ENCODE measurements at places on chromosomes 13 and 19.
A peak's percentile ranks its signal among the peaks of the same experiment; 100 is the strongest.

DNA sequence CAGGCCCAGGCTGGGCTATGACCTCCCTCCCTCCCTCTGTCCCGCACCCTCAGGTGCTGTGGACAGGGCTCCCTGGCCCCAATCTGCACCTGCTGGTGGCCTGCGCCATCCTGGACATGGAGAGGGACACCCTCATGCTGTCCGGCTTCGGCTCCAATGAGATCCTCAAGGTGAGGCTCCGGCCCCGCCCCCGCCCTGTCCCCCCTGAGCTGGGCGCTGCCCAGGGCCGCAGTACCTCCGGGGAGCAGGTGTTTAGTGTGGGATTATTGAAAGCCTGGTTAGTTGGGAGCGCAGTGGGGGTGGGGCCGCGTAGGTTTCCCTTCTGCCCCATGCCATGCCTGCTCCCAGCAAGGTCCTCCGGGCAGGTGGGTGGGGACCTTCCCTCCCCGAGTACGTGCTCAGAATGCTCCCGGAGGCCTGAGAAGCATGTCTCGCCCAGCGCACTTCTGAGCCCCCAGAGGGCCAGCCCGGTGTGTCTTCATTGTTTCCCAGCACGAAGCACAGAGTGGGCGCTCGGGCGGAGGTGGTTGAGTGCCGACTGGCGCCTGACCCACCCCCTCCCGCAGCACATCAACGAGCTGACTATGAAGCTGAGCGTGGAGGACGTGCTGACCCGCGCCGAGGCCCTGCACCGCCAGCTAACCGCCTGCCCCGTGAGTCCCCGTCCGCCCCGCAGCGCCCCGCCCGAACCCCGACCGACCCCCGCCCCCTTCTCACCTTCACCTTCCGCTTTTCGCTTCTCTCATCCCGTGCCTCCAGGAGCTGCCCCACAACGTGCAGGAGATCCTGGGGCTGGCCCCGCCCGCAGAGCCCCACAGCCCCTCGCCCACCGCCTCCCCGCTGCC lies 8.8 kb downstream of the IL4I1 start:
- DNase-seq, result no peak

DNA sequence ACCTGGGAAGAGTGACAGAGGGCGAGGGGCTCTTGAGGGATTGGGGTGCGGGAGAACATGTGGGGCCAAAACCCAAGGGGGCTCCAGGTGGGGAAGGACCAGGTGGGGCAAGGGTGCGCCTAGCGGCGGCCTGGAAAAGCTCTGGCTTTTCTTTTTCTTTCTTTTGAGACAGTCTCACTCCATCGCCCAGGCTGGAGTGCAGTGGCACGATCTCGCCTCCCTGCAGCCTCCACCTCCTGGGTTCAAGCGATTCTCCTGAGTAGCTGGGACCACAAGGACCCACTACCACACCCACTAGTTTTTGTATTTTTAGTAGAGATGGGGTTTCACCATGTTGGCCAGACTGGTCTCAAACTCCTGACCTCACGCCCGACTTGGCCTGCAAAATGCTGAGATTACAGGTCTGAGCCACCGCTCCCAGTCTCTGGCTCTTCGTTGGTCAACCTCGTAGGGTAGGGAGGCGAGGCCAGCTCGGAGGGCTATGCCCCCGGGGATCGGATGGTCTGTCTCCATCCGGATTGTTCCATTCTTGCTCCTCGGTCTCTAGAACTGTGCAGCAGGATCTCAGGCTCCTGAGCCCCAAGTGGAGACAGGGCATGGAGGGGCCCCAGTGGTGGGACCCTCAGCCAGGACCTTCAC lies 3.7 kb downstream of the GADD45B start:
- no peak for DNase-seq

DNA sequence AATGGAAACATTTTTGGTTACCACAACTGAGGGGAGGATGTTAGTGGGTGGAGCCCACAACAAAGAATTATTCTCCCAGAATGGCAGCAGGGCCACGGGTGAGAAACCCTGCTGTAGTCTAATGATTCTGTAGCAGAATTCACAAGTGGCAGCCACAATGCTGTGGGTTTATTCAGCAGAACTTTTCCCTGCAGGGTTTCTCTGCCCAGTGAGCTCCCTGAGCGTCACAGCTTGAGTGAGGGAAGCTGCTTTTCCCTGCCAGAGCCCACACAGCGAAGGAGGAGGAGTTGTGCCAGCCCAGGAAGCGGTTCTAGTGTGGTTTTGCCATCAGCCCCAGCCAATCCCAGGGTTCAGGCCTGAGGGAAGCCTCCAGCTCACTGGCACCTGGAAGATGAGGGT lies 4.4 kb downstream of the ATP12A start:
- DNase-seq, result no peak

DNA sequence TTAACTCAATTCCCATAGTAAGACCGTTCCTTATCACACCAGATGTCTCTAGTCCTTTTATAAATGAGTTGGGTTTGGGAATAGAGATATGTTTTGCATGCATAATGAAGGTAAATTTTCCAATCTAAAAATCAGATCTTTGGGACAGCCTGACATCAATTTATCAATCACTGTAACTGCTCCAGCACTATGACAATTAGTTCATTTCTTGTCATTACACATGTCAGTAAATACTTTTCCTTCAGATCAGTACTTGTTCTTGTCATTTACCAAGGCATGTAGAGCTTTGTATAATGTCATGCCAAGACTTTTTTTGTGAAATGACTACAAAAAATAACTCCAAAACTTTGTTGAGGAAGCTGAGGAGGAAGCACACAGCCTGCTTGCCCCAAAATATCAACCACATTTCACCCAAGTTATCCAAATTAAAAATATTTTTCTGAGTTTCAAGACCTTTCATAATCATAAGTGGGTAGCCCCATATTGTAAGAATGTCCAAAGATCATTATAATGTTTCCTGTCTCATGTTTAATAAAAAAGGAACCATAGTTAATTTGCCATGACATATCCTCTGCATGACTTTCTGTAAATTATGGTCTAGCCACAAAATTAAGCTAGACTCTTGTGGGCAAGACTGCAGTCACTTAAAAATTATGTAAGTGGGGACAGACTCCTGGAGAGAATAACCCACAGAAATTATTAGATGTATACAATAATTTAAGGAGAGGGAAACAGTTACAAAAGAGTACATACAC lies 586.8 kb downstream of the TBC1D4 start:
- DNase-seq, result no peak

DNA sequence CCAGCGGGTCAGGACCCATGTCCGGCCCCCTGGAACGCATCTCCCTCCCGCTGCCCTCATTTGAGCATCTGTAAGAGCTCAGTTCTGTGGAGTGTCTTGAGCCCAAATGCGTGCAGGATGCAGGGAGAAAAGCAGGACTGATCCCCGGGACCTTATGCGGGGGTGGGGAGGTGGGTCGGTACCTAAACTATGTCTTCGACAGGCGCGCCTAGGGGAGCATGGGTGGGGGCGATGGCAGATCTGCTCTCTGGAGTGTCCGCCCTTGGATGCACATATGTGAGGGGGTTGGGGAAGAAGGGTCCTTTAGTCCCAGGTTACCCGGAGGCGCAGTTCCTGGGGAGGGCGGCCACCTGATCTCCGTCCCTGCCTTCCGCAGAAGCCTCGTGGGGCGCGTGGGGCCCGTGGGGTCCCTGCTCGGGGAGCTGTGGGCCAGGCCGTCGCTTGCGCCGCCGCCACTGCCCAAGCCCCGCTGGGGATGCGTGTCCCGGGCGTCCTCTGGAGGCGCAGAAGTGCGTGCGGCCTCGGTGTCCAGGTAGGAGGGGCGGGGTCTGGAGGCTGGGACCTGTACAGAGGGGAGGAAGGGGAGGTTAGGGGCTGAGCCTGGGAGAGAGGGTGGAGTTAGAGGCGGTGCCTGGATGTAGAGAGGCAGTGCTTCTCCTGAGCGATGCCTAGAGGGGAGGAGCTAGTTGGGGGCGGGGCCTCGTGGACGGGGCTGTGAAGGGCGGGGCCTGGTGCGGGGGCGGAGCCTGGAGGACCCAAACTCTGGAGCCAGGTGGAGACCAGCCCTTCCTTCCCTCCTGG lies 2.9 kb downstream of the CILP2 start:
- DNase-seq, result peak; percentile 72

DNA sequence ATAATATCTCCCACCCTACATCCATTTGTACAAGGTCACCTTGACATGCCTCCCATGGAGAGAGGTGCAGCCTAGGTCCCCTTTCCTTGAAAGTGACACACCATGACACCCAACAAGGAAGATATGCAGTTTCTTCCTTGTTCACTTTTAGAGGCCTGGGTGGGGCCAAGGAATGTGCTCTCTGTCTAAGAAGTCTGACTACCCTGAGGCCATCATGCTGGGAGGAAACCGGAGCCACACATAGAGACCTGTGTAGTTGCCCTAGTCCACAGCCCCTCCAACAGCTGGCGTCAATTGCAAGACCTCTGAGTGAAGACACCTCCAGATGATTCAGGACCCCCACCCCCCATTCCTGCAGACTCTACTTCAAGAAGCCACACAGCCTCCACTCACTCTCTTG lies 11.0 kb downstream of the SYDE1 start:
- DNase-seq, result no peak

GRCh38 chr19:33726756-33727155 lies 69.9 kb upstream of the KCTD15 start:
- no peak for DNase-seq

DNA sequence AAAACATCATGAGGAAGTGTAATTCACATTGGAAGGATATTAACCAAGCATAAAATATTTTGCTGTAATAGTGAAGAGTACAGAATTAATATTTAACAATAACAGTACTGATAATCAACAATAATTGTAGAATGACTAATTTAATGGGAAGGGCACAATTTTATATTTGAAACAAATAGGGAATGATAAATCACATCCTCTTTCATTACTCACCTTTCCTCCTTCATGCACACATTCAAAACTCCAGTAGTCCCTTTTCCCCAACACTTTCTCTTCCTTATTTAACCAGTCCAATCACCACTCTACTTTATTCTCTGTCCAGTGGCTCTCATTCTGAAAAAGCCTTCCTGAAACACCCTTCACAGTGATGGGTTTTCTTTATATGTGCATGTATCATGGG lies 110.8 kb upstream of the POSTN start:
- no peak for DNase-seq

- DNase-seq, result no peak
Observed at GRCh38 chr13:33281951-33282595, 3.5 kb downstream of the STARD13 start.

GRCh38 chr13:25095851-25096453 lies at the start of gene PABPC3:
Gene PABPC3, plus strand, starts transcription at chr13:25096136. Its CDS starts 63 bp downstream, at chr13:25096199.
- no peak for DNase-seq

GRCh38 chr13:37576601-37577000 lies 22.0 kb downstream of the POSTN start:
- DNase-seq, result no peak

- DNase-seq, result no peak
Observed at GRCh38 chr13:80454245-80454644, 113.3 kb upstream of the SPRY2 start.

- DNase-seq, result no peak
Observed at GRCh38 chr19:29547361-29547960, 21.7 kb downstream of the VSTM2B start.

DNA sequence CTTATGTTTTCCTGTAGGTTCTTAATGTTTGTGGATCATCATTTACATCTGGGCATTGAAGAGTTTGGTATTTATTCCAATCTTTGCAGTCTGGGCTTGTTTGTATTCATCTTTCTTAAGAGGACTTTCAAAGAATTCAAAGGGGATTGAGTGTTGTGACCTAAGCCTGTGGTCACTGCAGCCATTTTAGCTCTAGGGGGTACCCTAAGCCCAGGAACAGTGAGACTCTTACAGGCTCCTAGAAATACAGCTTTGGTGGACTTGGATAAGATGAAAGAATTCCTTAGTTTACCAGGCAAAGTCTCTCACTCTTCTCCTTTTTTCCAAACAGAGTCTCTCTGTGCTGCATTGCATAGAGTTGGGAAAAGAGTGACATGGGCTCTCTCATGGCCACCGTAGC lies 2539.0 kb upstream of the PCDH20 start:
- no peak for DNase-seq

DNA sequence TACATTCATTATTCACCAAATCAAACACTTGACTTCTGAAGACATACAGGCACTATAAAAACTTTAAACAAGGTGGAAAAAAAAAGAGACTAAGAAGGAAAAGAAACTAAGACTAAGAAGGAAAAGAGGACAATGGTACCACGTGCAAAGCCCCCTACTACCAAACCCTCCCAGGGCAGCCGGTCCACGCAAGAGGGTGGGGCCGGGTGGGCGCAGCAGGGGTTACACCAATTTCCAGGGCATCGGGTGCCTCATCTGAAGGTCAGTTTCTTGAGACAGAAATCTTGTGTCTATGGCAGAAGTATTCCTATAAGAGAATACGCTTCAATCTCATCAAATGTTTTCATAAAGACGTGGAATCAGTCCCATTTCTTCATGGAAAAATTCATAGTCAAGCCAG lies 131.5 kb downstream of the NUFIP1 start:
- no peak for DNase-seq

- DNase-seq, result no peak
Observed at GRCh38 chr19:11626252-11626651, 29.0 kb downstream of the ZNF627 start.

GRCh38 chr13:40619479-40619814 lies 47.0 kb downstream of the FOXO1 start:
- DNase-seq, result no peak

- no peak for DNase-seq
Observed at GRCh38 chr19:31286491-31286890, 62.7 kb downstream of the TSHZ3 start.

- DNase-seq, result peak; percentile 54
Observed at GRCh38 chr19:3210347-3211017, 14.0 kb upstream of the CELF5 start.

GRCh38 chr13:48562296-48563066 lies 29.6 kb upstream of the RCBTB2 start:
- DNase-seq, result peak; percentile 55

GRCh38 chr19:5018224-5019015 lies 49.5 kb downstream of the KDM4B start:
- no peak for DNase-seq

DNA sequence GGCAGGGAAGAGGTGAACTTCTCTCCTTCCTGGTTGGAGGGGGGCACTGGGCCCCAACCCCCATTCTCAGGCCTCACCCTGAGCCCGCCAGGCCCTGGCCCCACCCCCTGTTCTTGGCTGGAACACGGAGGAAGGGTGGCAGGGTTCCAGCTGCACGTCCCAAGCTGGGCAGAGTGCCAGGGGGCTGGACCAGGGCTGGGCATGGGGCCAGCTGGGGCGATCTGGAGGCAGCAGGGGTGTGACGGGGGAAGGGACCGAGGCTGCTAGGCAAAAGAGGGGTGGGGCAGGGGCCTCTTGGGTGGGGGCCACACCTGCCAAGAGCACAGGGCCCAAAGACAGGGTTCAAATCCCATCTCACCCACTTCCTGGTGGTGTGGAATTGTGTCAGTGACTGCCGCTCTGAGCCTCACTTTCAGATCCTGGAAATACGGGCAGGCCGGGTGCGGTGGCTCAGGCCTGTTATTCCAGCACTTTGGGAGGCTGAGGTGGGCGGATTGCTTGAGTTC lies 2.2 kb downstream of the HIF3A start:
- DNase-seq, result no peak

DNA sequence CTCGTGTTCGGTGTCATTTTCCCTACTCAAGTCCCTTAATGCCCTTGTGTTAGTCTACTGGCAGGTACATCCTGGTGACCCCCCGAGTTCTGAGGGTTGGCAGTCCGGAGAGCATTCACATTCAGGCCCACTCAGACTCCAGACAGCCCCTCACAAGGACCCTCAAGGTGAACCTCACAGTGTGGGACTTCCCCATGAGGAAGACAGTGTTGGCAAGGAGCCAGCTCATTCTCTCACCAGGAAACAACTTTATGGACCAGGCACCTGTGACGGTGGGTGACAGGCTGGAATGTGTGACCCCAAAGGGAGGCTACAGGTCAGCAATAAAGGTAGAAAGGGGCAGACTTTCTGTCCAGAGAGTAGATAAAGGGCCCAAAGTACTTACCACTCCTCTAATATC lies 24.5 kb downstream of the RDH8 start:
- DNase-seq, result no peak
